RKO (cell line): ENCODE measurements at places on chromosomes 6 and 20.

DNA sequence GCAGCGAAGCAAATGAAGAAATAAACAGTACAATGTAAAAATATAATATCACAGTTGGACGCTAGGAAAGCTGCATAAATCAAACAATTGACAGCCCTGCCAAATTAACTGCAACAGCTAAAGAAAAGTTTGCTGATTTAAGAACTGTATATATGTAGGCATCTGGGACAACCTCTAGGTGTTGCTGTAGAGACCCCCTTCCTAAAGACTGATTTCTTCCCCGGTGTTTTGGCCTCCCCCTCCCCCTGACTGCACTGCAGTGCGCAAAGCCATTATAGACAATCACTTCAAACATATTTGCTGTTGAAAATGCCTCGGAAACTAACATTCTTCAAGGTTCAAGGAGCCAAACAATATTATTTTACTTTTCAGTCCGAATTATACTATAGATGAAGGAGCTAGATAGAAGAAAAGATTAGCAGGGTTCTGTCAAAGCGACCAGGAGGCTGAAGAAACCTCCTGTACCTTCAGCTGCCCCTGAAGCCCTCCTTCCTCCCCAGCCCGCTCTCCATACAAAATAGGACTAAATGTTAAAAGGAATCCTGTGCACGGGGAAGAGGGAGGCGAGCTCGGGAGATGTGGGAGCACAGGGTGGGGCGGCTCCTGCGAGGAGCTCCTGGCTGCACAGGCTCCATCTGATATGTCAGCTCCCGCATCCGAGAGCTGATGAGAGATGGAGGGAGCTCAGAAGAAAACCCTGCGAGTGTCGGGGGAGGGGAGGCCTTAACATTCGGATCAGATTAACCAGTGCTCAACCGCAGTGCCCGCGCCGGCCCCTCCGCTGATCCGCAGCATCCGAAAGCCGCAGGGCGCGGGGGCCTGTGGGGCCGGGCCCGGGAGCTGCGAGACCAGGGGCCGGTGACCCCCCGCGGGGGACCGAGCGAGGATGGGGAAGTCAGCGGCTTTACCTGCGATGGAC lies 822 bp downstream of the ELOVL4 start:
- DNase-seq, result no peak

DNA sequence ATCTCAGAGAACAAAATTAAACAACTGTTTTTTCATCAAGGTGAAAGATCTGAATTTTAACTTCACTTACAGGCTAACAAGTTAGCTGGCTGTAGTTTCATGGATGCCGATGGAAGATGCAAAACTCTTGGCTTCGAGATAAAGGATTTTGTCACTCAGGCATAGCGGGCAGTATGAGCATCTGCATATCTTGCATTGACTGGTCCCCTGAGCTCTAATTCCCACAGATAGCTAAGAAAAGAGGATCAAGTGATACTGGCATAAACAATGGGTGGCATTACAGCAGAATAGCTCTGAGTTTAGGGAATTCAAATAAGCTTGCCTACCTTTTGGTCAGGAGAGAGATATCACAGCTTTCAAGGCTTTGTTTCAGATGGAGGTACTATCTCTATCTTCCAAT lies 1.8 kb upstream of the CLVS2 start:
- DNase-seq, result no peak

- no peak for DNase-seq
Observed at GRCh38 chr20:48846516-48847492, 19.0 kb upstream of the PREX1 start.

DNA sequence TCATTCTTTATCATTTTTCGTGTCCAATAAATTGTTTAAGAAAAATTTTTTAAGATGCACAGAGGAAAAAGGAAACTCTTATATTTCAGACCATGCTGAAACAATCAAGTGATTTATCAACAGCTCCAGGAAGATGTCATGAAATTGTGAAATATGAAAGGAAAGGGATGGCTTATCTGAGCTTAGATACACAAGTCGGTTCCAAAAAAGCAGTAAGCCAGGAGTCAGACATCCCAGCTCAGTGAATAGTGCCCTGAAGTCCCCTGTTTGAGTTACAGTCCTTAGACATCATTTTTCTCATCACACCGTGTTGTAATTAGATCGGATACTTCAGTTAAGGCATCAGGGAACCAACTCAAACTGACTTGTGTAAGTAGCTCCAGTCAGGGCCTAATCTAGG lies 91.0 kb upstream of the SSTR4 start:
- DNase-seq, result no peak

GRCh38 chr6:118597636-118598035 lies 49.5 kb downstream of the PLN start:
- no peak for DNase-seq

- DNase-seq, result no peak
Observed at GRCh38 chr6:138489846-138490245, 9.4 kb downstream of the NHSL1 start.

GRCh38 chr20:11060423-11061185 lies 386.8 kb upstream of the JAG1 start:
- no peak for DNase-seq

DNA sequence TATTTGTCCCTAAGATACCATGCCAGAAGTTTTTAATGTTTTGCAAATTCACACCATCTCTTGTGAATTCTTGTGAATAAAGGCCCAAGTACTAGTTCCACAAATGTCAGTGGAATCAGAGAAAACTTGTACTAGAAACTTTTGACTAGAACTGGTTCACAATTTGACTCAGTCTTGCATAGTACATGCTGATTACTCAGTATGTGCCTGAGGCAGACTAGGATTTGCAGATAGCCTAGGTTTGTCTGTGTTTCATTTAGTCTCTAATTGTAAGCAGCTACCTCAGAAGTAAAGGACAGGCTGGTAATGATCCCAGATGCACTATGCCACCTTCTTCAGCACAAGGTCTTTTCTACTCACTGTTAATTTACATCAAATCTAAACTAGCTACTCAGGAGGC lies 34.2 kb upstream of the GSTA4 start:
- DNase-seq, result no peak

DNA sequence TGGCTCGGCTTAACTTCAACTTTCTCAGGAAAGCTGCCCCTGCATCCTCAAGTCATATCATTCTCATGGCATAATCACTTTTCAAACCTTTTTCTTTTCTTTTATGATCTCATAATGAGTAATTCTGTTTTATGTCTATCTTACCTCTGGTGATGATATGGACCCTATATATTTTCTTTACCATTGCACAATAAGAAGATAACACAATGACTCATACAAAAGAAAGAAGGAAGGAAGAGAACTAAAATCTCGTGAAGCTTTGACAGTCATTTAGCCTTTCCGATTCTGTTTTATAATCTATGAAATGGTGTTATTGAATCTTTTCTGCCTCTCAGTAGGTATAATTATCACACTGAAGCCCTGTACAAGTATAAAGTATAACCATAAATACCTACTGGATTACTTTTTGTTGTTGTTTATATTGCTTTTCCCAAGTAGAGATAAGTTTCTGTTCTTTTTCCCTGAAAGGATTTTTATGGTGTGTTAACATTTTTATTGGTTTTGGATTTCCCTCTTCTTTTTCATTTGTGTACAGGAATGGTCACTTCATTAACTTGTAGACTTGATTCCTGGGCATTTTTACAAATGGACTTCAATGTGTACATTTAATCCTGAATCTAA lies 300.9 kb downstream of the LAMA2 start:
- peak; percentile 26 for DNase-seq

DNA sequence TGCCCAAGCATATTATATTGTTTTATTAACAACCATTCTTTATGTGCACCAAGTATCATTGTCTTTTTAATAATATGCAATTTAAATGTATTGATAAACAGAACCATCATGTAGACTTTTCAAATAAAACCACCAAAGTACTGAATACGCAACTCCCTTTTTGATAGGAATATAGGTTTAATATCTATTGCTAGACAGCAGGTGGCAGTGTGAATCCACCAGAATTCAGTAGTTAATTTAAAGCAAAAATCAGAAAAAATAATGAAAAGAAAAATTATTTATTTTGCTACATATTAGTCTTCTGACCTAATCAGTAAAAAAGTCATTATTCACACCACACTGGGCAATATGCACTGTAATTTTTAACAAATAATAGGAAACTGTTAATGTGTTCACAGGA lies 143.7 kb downstream of the KLHL32 start:
- DNase-seq, result peak; percentile 59

DNA sequence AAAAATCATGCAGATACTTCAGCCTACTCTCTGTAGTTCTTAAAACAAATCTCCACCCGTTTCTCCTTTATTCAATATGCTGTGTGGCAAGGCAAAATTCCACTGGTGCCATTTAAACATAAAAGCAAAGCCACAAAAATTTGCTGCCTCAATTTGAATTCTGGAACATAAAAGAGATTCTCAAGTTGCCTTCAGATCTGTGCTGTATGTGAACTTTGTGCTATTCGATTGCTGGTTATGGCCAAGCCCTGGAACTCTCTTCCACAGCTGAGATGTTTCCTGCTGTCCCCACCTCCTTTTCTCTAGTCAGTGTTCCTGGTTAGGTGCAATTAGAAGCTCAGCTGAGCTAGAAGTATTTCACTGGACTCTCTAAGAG lies 395.3 kb upstream of the BTBD3 start:
- DNase-seq, result no peak

- no peak for DNase-seq
Observed at GRCh38 chr6:135673501-135674309, 176.2 kb upstream of the AHI1 start.

GRCh38 chr20:53332022-53332837 lies 261.4 kb downstream of the ZNF217 start:
- no peak for DNase-seq

DNA sequence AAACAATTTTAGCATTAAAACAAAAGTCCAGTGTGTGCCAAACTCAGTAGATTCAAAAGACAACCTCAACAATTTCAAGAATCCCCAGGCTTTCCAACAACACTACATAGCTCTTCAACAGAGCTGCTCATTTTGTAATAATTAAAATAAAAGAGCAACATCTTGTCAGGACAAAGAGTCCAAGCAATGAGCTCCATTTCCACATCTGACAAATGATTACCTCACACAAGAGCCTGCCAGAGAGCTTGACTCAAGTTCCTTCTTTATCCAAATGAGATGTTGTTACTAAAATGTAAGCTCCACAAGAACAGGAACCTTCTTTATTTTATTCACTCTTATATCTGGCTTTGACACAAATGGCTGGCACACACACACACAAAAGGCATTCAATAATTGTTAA lies 449.8 kb downstream of the HACE1 start:
- peak; percentile 10 for DNase-seq

- DNase-seq, result no peak
Observed at GRCh38 chr20:50276119-50277063, 85.8 kb downstream of the CEBPB start.

- peak; percentile 32 for DNase-seq
Observed at GRCh38 chr6:20572940-20573339, 38.7 kb downstream of the CDKAL1 start.

- no peak for DNase-seq
Observed at GRCh38 chr6:36418558-36418957, 24.1 kb downstream of the PXT1 start.

- DNase-seq, result no peak
Observed at GRCh38 chr6:169589293-169589692, 112.5 kb downstream of the WDR27 start.

DNA sequence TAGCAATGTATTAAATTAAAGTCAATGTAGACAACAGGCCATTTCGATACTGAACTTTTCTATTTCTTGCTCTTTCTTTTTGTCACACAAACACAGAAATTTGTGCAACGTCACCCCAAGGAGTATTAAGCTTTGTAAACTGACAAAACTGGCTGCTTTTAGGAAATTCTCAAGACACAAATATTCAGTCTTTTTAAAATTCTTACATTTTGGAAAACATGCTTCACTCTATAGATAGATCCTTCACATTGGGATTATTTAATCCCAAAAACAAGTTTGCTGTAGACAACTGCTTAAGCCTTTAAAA lies 69.9 kb upstream of the TPD52L1 start:
- no peak for DNase-seq

- peak; percentile 8 for DNase-seq
Observed at GRCh38 chr20:13953227-13953626, 37.2 kb downstream of the SEL1L2 start.
